ENCODE measurements at places on chromosomes 7 and 10. TPM values are rescaled to one million over a fixed set of nuclear protein-coding genes. Genes with fewer than 3 reads are reported as not detected.
A peak's percentile ranks its signal among the peaks of the same experiment; 100 is the strongest.

Gene PDLIM1
- total RNA-seq, result 94.0 TPM

Gene IL2RA
- total RNA-seq, result 9.9 TPM

Gene PTN
- total RNA-seq, result 26.1 TPM

DNA sequence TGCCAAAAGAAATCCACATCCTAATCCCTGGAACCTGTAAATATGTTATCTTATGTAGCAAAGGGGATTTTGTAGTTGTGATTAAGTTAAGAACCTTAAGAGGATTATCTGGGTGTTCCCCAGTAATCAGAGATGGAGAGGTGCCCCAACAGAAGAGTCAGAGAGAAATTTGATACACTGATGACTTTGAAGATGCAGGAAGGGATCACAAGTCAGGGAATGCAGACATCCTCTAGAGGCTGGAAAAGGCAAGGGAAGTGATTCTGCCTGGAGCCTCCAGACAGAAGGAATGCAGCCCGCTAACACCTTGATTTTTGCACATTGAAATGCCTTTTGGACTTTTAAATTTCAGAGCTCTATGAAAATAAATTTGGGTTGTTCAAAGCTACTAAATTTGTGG, 531.7 kb downstream of the DNAJB9 start:
- DNase-seq, result no peak

GRCh38 chr10:57661206-57661605, 606.5 kb downstream of the IPMK start:
- no peak for DNase-seq

DNA sequence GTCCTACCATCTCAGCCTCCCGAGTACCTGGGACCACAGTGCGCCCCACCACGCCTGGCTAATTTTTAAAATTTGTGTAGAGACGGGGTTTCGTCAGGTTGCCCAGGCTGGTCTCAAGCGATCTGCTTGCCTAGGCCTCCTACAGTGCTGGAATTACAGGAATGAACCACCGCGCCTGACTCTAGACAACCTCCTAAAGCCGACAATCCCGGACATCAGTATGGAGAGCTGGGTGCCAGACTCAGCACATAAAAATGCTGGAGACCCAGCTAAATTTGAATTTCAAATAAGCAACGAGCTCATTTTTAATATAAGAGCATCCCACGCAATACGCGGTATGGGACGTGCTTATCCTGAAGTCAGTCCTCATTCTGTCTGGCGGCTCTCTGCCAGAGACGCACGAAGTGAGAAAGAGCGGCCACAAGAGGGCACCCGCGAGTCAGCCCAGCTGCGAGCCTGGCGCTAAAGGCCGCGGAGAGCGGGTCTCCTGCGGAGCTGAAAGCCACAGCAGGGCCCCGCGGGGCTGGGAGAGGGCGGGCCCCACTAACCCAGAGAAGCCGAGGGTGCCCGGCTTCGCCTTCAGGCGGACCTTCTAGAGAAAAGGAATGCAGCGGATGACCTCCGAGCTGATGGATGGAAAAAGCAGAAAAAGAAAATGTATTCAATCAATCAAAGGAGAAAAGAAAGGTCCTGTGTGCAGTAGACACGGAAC, 7.0 kb downstream of the CALY start:
- DNase-seq, result peak; percentile 84

DNA sequence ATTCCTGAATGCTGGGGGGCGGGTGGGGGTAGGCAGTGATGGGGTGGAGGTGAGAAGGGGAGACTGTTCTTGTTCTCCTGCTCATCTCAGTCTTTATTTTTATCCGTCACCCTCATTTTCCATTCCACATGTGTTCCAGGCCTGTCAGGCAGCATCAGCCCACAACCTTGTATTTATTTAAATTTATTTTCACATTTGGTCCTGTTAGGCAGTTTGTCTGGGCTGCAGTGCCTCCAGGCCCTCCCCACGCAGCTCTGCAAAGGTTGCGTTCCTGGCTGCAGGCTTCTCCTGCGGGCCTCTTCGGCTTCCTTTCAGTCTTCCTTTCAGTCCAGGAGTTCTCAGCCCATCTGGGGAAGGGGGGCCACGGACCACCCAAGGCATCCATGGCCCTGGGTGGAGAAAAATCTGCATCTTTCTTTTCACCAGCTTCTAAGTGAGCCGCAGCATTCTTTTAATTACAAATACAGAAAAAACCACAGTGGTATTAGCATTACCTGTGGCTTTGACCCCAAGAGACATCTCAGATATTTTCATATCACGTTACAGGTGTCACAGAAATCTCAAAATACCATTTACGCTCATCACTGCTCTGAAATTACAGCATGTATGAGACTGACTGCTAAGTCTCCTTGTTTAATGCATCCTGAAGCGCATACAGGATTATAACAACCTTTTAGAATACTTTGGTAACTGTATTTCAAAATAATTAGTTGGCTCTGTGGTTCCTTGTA, 94.0 kb downstream of the C10orf105 start:
- DNase-seq, result no peak

DNA sequence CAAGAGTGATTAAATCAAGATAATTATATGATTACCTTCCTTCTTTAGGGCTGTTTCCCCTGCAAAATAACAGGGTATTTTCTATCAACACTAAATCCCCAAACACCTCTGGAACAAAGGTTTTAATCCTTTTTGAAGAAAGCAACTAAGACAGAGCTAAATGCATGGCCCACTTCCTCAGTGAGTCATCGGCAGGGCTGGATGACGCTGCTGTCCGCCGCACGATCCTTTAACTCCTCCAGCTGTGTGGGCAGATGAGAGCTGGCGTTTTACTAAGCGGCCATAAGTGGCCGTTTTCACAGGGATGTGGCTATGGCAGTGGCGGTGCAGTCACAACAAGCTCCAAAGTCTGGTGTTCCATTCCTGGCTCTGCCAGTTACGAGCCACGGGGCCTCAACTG, 76.0 kb upstream of the C1QL3 start:
- no peak for DNase-seq

All from omental fat pad (tissue), 4 donors.